Substantia nigra (tissue), 51 donors: ENCODE measurements at places on chromosomes 3 and 15.

DNA sequence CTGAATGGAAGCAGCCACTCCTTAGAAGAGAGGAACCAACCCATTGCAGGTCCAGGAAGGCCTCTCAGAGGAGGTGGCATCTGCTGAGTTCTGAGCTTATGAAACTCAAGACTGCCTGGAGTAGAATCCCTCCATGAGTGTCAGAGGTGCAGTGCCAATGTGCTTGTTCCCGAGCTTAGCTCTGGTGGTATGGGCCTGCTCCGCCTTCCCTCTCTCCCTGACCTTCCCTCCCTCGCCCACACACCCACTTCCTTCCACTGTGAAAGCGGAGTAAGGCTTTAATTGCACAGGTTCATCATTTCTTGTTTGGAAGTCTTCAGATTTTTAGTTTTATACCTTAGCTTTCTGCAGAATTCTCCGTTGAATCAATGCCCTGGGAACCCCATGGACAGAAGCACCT lies 208.0 kb upstream of the BHLHE40 start:
- no peak for DNase-seq

GRCh38 chr3:181633556-181633955 lies 78.2 kb upstream of the SOX2 start:
- DNase-seq = no peak

GRCh38 chr3:193960487-193961274 lies 175.3 kb upstream of the HES1 start:
- no peak for DNase-seq

DNA sequence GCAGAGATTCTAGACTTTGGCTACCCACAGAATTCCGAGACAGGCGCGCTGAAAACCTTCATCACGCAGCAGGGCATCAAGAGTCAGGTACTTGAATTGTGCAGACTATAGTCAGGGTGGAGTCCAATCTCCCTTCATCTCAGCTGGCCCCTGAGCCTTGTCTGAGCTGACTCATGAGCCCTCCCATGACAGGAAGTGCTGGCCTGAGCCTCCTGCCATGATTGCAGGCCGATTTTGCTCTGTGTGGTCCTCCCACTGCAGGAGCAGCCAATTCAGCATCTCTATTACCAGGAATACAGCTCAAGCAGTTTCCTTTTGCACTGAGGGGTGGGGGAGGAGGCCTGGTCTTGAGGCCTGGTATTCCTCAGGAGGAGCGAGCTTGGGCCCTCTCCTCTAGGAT lies 5.5 kb downstream of the AP2M1 start:
- no peak for DNase-seq

DNA sequence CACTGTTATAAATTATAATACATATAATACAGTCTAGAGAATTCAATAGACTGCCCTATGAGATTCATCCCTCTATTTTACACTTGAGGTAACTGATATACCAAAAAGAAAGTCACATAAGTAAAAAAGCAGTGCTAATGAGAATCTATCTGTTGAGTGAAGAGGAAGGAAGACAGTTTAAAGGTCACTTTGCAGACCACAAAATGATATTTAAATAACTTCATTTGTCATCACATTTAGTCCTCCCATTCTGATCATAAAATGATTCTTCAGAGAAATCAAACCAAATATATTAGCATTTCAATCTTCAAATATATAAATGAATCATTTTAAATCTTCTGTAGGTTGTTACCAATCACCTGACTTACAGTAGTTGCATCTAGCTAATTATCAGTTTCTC lies 60.5 kb upstream of the CCDC50 start:
- DNase-seq = no peak

DNA sequence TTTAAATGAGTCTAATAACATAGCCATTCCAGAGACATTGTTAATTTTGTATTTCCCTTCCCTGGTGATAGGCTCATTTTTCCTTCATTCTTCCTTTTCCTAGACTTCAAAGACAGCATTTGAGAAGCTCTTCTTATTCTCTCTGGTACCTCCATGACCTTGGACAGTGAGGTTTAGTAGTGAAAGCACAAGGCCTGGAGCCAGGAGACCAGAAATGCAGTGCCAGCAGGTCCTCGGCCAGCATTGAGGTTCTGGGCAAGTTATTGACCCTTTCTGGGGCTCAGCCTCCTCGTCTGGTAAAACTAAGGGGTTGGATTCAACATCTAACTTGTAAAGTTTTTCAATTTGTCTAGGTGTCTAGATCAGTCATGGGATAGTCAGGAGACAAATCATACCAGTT lies 146.9 kb downstream of the SV2B start:
- no peak for DNase-seq

- DNase-seq = no peak
These were observed 66.3 kb upstream of the LRIG1 start for GRCh38 chr3:66567077-66567476.

GRCh38 chr3:140499114-140499757 lies 178.6 kb upstream of the TRIM42 start:
- DNase-seq = no peak

DNA sequence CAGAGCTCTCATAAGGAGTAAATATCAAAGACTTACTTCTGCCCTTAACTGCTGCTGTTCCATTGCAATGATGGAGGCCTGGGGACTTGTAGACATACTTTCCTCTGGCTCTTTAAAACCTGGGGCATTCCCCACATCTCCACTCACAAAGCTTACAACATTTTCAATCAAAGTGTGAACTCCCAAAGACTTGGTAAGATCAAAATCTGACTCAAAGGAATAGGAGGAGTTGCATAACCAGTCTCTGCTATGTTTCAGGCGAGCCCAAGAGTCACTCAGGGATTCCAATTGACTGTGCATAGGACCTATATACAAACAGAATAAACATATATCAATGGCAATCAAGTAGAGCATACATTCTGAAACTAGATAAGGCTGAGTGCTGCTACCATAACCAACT lies 101.5 kb downstream of the FBXL22 start:
- DNase-seq = no peak

GRCh38 chr3:185976977-185977678 lies 39.3 kb upstream of the TRA2B start:
- peak; percentile 61 for DNase-seq

- no peak for DNase-seq
These were observed 42.3 kb downstream of the PDHB start for GRCh38 chr3:58391156-58391865.

DNA sequence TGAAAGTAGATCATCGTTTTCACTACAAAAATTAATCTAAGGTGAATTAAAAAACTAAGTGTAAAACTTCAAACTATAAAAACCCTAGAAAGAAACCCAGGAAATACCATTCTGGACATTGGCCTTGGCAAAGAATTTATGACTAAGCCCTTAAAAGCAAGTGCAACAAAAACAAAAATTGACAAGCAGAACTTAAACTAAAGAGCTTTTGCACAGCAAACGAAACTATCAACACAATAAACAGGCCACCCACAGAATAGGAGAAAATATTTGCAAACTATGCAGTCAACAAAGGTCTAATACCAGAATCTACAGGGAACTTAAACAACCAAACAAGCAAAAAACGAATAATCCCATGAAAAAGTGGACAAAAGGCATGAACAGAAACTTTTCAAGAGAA lies 302.0 kb downstream of the CHST2 start:
- DNase-seq = no peak

- DNase-seq = no peak
These were observed 430 bp downstream of the SLCO2A1 start for GRCh38 chr3:134029256-134029733.

DNA sequence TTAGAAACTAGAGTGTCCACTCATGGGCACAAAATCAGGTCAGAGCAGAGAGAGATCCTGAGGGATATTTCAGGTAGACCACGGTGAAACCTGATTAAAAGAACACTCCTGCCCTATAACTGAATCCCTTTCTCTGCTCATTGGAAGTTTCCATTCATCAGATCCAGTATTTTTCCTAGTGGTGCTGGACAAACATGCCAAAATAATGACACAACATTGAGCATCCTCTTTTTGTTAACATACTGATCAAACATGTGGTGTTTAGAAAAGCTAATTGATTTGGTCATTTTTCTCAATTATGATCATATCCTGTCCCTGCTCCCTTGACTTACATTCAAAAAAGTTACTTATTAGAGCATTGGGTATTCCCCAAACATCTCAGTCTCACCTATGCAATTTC lies 27.2 kb downstream of the PTX3 start:
- DNase-seq = no peak

DNA sequence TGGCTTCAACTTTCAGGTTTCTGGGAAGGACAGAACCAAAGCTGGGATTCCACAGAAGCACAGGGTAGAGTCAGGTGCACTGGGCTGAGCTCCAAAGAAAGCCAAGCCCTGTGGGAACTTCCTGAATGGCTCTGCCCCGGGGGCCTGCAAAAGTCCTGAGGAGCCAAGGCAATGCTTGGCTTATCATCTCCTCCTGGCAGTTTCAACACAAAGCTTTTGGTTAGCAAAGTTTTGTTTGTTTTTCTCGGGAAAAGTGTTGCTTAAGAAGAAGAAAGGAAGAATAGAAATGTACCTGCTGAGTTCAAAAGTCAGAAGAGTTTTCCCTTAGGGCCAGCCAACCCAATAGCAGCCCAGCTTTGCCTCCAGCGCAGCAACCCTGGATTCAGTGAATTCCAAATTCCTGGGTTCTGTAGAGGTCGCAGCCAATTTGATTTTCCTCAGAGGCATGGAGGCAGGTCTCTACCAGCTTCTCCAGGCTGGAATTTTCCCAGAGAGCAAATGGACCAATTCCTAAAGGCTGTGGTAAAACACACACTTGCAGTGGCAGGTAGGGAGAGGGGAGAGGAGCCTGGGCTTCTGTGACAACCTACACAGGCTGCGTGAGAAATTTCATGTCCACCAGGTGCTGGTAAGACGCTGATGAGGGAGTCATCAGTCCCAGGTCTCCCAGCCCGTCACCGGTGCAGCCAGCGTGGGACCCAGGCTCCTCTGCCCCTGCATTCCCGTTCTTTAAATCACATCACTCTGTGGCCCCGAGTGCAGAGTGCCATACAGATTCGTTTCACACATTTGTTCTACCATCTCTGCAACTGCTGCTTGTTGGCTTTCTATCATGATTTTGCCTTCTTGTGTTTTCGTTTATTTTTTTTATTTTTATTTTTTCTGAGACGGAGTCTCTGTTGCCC lies 54.3 kb upstream of the SNRPA1 start:
- DNase-seq = no peak

- DNase-seq = no peak
These were observed 116.1 kb downstream of the KLF13 start for GRCh38 chr15:31442699-31443111.

GRCh38 chr3:194396859-194397756 lies 2.0 kb downstream of the GP5 start:
- no peak for DNase-seq

DNA sequence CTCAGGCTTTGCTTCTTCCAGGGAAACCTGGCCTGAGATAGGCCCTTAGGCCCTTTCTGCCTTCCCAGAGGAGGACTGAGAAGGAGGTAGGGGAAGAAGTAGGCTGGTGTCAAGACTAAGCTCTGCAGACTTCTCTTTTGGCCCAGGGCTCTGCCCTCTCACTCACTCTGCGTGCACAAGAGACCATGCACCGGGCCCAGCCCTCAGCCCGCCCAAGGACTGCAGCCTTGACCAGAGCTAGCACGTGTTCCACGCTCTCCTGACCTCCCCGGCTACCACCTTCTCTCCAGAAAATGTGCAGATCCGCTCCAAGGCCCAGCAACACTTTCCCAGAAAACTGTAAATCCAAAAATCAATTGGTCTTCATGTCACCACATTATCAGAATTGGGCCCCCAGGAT lies 59.8 kb downstream of the SEMA5B start:
- no peak for DNase-seq

DNA sequence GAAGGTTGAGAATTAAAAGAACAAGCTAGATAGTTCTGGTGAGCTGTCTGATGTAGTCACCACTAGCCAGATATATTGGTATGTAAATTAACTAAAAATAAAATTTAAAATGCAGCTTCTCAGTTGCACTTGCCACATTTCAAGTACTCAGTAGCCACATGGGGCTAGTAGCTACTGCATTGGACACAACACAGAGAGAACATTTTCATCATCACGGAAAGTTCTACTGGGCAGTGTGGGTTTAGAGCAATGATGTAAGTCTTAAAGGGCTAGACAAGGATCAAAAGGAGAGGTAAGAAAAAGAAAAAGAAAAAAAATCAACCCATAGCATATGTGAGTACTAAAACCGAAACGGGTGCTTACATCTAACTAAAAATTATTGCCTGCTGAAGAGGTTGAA lies 282.4 kb upstream of the LRRFIP2 start:
- no peak for DNase-seq

GRCh38 chr15:82647045-82647834 lies at the start of gene CPEB1:
Gene CPEB1 (minus strand): TSS chr15:82647363. CDS start chr15:82628459, 18,904 bp downstream.
- peak; percentile 74 for DNase-seq

- no peak for DNase-seq
These were observed 3.7 kb upstream of the WDR82 start for GRCh38 chr3:52281981-52282801.

DNA sequence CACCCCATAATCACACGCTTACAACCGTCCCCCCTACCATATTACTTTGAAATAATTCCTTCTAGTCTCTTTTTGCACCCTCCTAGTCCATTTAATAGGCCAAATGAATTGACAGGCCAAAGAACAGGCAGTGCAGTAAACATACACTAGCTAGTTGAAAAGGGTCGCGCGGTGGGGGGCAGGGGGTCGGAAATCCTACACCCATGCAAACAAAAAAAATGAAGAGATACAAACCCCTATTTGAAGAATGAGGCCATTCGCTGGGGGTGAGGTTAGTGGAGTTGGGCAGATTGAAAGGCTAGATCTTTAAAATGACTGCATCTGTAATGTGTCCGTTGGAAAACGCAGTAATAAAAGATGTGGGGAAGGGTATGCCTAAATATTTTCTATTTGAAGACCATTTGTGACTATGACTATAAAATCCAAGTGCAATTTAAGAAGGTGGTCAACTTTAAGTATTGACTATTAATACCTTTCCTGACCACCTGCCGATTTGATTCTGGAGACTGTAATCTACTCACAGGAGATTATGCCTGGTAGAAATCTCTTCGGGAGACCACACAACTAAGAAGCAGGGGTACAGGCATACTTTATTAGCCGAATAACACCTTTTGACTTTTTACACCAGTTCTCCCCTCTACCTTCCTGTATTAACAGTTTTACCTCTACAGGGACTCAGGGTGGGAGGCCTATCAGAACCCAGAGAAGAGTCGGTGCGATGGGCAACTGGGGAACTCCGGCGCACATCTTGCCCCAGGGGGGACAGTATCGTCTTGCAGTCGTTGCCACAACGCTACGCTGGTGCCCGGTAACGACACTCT lies 762 bp upstream of the ARL6 start:
- DNase-seq = no peak
